Glutamatergic neuron (in vitro differentiated cells): ENCODE measurements at places on chromosomes 11 and 22. TPM values are rescaled to one million over a fixed set of nuclear protein-coding genes. Genes with fewer than 3 reads are reported as not detected.

RTN4RL2 gene
- total RNA-seq: 119 TPM

IRAG1 gene
- 4.2 TPM for total RNA-seq

TSPAN18 gene
- total RNA-seq: 80.4 TPM

ARSA gene
- 65.7 TPM for total RNA-seq

AKIP1 gene
- 25.7 TPM for total RNA-seq

ANKK1 gene
- total RNA-seq: not detected

C1QTNF5 gene
- 0.32 TPM for total RNA-seq

KCNJ4 gene
- 0.86 TPM for total RNA-seq

SLC25A18 gene
- total RNA-seq: 6.4 TPM

GRCh38 chr11:1486054-1486825, at the start of gene MOB2:
Gene MOB2 (minus strand): TSS chr11:1486779. CDS start chr11:1486556, 223 bp downstream.
- peaks cover 4% of the 10 kb centered on the region for H3K27me3 ChIP-seq
- H3K27ac ChIP-seq: peak within 1 kb of the TSS; percentile 70
- H3K4me3 ChIP-seq: peak within 1 kb of the TSS; percentile 15

DNA sequence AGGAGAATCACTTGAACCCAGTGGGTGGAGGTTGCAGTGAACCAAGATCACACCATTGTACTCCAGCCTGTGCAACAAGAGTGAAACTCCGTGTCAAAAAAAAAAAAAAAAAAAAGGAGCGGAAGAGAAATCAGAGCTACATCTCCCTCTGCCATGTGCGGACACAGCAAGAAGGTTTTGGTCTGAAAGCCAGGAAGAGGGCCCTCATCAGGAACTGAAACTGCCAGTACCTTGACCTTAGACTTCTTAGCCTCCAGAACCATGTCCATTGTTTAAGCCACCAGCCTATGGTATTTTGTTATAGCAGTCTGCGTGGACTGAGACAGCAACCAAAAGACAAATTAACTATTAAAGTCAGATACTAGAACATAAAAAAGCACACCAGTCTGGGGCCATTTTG, 41.6 kb downstream of the KREMEN1 start:
- peaks cover 2% of the 10 kb centered on the region for H3K36me3 ChIP-seq
- H3K27me3 ChIP-seq: peaks cover 3% of the 10 kb centered on the region
- peaks cover 17% of the 10 kb centered on the region for H3K4me1 ChIP-seq
- H3K27ac ChIP-seq: no peak overlapping the region
- H3K4me3 ChIP-seq: no peak overlapping the region

- no peak overlapping the region for H3K27ac ChIP-seq
- no peaks in the 10 kb centered on the region for H3K27me3 ChIP-seq
- H3K4me3 ChIP-seq: no peak overlapping the region
Measured at GRCh38 chr11:21343204-21343603, 673.8 kb downstream of the NELL1 start.

- peaks cover 10% of the 10 kb centered on the region for H3K4me1 ChIP-seq
- H3K36me3 ChIP-seq: no peaks in the 10 kb centered on the region
- no peak for DNase-seq
- H3K4me3 ChIP-seq: peak overlapping the region; percentile 95
- peaks cover 18% of the 10 kb centered on the region for H3K27me3 ChIP-seq
Measured at GRCh38 chr22:23773483-23774113, 949 bp downstream of the MMP11 start.

DNA sequence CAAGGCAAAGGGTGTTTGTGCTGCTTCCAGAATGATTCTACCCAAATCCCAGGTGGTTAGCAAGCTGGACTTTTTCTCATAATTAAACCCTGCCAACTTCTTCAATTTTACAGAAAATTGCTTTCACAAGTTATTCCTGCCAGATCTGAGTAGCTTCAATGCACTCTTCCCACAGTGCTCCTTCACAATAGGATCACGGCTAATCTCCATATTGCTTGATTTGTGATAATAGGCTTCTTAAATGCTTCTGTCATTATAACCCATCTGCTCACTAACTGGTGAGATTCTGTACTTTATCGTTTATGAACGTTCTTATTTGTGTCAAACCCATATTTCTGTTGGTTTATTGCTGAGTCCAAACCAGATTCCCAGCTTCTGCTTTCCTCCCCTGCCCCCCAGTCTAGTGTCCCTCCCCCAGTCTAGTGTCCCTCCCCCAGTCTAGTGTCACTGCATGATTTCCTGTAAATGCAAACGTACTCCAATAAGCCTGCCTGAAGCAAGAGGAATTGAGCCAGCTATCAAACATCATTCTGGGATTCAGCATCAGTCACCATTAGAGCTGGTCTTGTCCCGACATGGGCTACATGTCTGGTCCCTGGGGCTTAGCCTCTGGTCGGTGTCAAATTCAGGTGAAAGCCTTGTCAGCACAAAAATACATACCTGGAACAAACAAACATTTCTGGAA, 14.0 kb downstream of the MMP3 start:
- H3K36me3 ChIP-seq: no peaks in the 10 kb centered on the region
- no peaks in the 10 kb centered on the region for H3K4me1 ChIP-seq
- no peak overlapping the region for H3K4me3 ChIP-seq
- H3K27ac ChIP-seq: no peak overlapping the region

GRCh38 chr11:123033895-123034294, 28.0 kb downstream of the HSPA8 start:
- no peaks in the 10 kb centered on the region for H3K36me3 ChIP-seq
- H3K27me3 ChIP-seq: peaks cover 2% of the 10 kb centered on the region
- H3K4me3 ChIP-seq: no peak overlapping the region
- no peak overlapping the region for H3K27ac ChIP-seq

DNA sequence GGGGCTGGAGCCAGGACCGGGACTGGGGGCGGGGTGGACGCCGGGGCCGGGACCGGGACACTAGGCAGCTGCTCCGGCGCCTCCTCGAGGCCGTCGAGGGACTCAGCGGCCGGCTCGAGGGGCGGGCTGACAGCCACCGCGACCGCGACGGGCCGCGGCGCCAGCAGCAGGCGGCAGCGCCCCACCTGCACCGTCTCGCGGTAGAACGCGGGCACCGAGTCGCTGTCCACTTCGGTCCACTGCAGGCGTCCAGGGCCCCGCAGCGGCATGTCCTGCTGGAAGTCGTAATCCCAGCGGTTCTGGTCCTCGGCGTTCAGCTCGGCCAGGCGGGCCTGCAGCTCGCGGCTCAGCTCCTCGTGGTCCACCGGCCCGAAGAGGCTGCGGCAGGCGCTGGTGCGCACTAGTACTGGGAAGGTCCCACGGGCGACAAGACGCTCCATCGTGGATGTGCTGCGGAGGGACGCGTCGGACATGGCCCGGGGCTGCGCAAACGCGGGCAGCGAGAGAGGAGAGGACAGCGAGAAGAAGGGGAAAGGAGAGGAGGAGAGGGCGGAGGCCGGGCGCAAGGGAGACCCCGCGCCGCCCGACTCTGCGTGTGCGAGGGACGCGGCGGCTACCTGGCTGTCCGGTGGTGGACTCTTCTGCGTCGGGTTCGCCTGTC, 428 bp downstream of the CDKN1C start:
- peak overlapping the region; percentile 98 for H3K4me3 ChIP-seq
- no peaks in the 10 kb centered on the region for H3K36me3 ChIP-seq
- H3K27ac ChIP-seq: peak overlapping the region; percentile 94
- H3K4me1 ChIP-seq: peaks cover 19% of the 10 kb centered on the region
- peak; percentile 69 for DNase-seq
- H3K27me3 ChIP-seq: peaks cover 19% of the 10 kb centered on the region

- no peak overlapping the region for H3K27ac ChIP-seq
- peaks cover 13% of the 10 kb centered on the region for H3K27me3 ChIP-seq
- DNase-seq: no peak
- H3K36me3 ChIP-seq: no peaks in the 10 kb centered on the region
- no peak overlapping the region for H3K4me3 ChIP-seq
Measured at GRCh38 chr11:70072861-70073755, 5.0 kb upstream of the ANO1 start.

DNA sequence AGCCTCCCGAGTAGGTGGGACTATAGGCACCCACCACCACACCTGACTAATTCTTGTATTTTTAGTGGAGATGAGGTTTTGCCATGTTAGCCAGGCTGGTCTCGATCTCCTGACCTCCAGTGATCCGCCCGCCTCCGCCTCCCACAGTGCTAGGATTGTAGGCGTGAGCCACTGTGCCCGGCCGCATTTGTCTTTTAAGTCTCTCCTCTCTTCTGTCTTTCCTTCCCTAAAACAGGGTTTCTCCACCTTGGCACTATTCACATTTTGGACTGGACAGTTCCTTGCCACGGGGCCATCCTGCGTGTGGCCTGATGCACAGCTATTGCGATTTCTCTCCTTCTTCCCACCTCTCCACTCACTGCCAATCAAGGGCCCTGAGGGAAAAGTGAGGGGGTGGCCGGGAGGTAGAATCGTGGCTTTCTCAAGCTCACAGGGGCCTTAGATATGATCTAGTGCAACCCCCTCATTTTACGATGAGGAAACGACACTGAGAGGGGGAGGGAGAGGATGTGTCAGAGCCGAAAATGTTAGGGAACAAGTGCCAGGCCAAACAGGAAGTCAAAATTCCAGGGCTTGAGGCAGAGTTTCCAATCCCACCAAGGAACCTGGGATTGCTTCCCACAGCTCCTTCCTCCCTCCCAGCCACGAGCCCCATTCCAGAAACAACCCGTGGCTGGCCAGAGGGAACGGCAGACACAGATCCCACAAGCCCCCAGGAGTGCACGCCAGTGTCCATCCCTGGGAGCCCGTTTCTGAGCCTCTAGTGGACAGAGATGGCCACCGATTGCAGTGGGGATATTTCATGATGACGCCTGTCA, 21.2 kb downstream of the SCGB1A1 start:
- H3K4me3 ChIP-seq: no peak overlapping the region
- peaks cover 3% of the 10 kb centered on the region for H3K27me3 ChIP-seq
- DNase-seq: no peak
- H3K4me1 ChIP-seq: peaks cover 5% of the 10 kb centered on the region

- peaks cover 6% of the 10 kb centered on the region for H3K27me3 ChIP-seq
- no peak overlapping the region for H3K27ac ChIP-seq
- no peak overlapping the region for H3K4me3 ChIP-seq
Measured at GRCh38 chr11:117523680-117524079, 196.0 kb downstream of the CEP164 start.

DNA sequence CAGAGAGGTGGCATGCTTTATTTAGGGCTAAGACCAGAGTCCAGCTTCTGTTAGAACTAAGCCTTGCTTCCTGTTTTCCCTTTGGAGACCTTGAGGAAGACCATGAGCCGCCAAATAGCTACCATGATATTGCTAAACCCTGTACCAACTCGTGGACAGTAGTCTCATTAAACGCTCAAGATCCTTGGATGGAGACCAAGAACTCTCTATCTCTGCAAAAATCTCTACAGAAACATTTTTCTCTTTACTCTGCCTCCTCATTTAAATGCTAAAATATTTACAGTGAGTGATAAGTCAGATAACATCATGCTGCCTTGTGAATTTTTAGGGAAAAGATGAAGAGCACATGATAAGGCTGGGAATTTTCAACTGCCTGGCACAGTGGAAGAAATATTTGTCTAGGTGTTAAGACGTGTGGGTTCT, 197.8 kb downstream of the MAML2 start:
- H3K27ac ChIP-seq: no peak overlapping the region
- no peak for DNase-seq
- H3K4me3 ChIP-seq: no peak overlapping the region
- no peaks in the 10 kb centered on the region for H3K36me3 ChIP-seq

DNA sequence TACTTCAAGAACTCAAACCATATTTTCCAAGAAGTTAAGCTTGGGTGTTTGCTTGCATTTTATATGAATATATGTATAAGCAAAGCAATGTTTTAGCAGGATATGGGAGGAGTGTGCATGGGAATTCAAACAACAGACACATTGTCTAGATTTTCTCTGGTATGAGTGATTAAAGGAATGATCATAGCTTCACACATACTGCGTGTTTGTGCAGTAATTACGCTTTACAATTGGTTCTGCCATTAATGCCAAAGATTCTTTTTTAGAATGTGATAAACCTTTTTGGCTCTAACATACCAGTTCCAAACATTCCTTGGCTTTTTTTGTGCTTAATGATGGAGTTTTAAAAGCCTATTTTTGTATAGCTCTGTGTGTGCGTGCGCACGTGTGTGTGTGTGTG, 54.0 kb downstream of the CCDC34 start:
- H3K27ac ChIP-seq: no peak overlapping the region
- no peak overlapping the region for H3K4me3 ChIP-seq
- DNase-seq: no peak
- H3K36me3 ChIP-seq: peaks cover 13% of the 10 kb centered on the region

DNA sequence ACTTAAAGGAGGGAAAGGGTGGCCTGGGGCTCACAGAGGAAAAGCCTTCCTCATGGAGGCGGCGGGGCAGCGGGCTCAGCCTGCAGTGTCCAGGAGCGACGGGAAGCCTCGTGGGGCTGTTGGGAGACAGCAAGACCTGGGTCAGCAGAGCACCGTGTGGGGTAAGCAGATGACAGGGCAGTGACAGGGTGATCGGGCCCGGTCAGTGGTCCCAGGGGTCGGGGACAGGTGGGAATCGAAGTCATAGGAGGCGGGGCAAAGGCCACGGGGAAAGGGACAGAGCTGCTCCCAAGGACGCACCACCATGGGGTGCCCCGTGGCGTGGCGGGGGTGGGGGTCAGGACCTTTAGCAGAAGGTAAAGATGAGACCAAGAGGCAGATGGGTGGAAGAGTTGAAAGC, 49.8 kb downstream of the CDKN1C start:
- DNase-seq: no peak
- no peaks in the 10 kb centered on the region for H3K36me3 ChIP-seq
- peaks cover 22% of the 10 kb centered on the region for H3K4me1 ChIP-seq
- H3K27ac ChIP-seq: peak overlapping the region; percentile 59
- peaks cover 13% of the 10 kb centered on the region for H3K27me3 ChIP-seq

GRCh38 chr22:44442186-44442815, 55.7 kb downstream of the RTL6 start:
- H3K27me3 ChIP-seq: peaks cover 6% of the 10 kb centered on the region
- H3K36me3 ChIP-seq: no peaks in the 10 kb centered on the region
- no peak overlapping the region for H3K4me3 ChIP-seq
- no peaks in the 10 kb centered on the region for H3K4me1 ChIP-seq
- DNase-seq: no peak

DNA sequence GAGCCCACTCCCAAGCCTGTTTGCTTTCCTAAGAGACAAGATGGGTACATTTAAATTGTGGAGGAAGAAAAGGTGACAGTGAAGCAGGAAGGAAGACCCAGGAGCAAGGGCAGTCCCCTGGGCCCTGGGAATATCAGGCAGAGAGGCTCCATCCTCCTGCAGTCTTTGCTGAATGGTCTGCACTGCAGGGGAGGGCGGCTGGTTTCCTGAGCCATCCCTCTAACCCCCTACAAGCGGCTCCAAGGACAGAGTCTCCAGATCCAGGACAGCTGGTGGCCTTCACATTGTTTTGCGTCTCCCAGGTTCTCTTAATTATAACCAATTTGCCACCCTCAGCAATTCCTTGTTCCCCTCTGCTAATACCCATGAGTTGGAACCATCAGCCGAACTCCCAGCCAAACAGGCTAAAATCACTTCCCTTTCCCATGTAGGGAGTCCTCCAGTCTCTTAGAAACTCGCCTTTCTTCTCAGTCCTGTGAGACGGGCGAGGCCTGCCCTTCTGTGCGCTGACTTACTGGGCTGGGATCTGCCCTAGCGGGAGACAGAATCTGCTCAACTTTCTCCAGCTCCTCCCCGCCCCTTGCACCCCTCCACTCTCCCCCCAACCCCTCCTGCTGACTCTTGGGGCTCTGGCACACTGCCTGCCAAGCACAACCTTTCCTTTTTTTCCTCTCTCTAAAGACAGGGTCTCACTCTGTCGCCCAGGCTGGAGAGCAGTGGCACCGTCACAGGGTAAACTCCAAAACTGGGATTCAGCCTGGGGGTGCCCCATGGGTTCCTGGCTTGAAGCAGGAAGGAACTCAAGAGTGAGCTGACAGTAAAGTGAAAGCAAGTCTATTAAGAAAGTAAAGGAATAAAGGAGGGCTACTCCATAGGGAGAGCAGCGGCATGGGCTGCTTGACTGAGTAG, 53.4 kb upstream of the EMID1 start:
- peak overlapping the region; percentile 52 for H3K27ac ChIP-seq
- DNase-seq: no peak
- H3K36me3 ChIP-seq: no peaks in the 10 kb centered on the region
- peaks cover 17% of the 10 kb centered on the region for H3K4me1 ChIP-seq
- peaks cover 5% of the 10 kb centered on the region for H3K27me3 ChIP-seq
